ENCODE measurements at places on chromosomes 16 and 17.

DNA sequence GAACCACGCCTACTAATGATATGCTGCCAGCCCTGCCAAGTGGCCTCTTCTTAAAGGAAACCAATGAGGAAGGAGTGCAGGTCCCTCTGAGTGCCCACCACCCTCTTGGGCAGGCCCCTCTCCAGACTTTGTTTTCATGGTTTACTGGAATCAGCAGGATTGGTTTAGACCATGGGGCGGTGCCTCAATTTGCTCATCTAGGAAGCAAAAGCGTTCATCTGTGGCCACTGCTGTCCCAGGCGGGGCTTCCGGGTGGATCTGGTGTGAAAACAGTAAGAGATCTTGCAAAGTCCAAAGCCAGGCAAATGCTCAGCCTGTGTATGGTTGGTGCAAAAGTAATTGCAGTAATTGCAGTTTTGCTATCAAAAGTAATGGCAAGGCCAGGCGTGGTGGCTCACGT is 71.3 kb downstream of the AMFR start:
- no peak for DNase-seq

- no peak for DNase-seq
Measured at GRCh38 chr17:57925361-57925990, 29.7 kb downstream of the CUEDC1 start.

GRCh38 chr17:57260325-57261083 is 4.2 kb downstream of the MSI2 start:
- no peak for DNase-seq

- no peak for DNase-seq
Measured at GRCh38 chr17:4982305-4982704, 5.2 kb downstream of the CAMTA2 start.

DNA sequence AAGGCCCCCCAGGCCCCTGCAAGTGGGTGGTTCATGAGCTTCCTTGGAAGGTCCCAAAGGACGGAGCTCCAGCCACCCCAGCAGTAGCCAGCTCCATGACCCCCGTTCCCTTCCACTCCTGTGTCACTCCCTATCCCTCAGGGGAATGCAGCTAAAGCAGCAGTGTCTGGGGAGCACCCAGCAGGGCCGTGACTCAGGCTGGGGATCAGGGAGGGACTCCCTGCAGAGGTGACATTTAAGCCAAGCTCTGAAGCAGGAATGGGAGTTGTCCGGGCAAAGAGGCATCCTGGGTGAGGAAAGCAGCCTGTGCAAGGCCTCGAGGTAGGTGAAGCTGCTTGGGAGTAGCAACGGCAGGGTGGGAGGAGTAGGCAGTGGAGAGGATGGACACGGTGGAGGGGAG is 11.1 kb upstream of the NPTX1 start:
- DNase-seq = no peak

- no peak for DNase-seq
Measured at GRCh38 chr17:58702045-58702476, 9.7 kb downstream of the RAD51C start.

DNA sequence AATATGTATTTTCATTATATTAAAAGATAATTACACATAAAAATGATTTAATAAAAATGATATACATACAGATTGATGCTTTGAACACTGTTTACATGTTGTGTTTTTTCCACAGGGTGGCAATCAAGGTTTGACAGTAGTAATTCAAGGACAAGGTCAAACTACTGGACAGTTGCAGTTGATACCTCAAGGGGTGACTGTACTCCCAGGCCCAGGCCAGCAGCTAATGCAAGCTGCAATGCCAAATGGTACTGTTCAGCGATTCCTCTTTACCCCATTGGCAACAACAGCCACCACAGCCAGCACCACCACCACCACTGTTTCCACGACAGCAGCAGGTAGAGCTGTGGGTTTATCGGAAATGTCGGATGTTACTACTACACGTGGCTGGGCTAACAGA is 52.2 kb downstream of the C17orf58 start:
- no peak for DNase-seq

DNA sequence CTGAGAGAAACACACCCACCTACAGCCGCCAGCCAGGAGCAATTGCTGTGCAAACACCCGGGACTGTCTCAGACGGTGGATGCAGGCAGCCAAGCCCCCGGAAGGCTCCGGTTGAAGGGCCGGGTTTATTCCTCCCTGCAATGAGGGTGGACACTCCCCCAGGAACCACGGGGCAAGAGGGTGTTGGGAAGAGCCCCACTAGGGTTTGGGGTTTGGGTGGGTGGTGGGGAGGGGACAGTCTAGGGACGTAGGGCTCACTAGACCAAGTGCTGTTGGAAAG is 19.2 kb downstream of the JPH3 start:
- DNase-seq = no peak

DNA sequence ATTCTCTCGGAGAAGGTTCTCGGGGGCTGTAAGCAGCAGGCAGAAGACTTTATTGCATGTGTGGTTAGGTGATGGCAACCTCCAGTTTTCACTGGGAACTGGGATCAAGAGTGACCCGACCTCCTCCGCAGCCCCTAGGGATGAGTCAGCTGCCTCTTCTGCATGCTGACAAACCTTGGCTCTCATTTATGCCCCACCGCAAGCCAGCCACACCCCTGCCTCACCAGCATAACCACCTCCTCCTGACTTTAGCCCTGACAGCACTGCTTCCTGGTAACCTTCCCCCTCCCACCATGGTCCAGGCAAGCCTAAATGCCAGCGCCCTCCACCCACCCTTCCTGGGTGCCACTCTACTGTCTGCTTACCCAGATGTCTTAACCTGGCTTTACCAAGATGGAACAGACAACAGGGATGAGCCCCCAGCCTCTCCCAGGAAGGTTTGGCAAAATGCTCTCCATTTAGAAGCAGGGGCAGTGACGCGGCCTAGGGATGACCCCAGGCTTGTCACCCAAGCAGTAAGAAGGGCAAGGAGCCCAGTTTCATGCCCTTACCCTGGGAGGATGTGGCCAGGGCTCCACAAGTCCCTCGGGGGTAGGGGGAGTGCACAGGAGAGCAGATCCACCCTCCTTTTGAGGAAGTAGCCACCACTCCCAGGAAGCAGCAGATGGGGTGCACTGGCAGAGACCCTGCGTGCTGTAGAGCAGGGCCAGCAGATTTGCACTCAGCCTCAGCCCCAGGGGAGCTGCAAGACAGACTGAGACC is 73.5 kb downstream of the GOSR1 start:
- peak; percentile 78 for DNase-seq

DNA sequence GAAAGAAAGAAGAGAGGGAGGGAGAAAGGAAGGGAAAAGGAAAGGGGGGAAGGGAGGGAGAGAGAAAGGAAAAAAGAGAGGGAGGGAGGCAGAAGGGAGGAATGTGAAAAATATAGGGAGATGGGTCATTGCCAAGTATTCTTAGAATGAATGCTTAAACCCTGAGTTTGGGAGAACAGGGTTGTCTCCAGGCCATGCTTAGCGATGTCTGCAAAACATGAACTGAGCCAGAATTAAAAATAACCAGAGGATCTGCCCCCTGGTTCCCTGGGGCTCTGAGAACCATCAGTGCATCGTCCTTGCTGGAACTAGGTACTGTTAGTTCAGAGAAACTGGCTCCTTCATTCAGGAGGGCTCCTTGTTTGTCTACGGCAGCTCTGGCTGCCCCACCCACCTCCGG is 170.4 kb downstream of the IRX5 start:
- no peak for DNase-seq

DNA sequence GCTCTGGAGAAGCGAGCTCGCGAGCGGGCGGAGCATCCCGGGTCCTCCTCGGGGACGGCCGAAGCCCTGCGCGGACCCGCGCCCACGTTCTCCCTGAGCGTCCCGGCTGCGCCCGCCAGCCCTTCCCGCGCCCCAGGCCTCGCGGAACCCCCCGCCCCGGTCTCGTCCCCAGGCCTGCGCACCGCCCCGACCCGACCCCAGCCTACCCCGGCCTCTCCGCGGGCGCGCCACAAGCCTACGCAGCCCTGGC is 159 bp downstream of the USP36 start:
- no peak for DNase-seq

DNA sequence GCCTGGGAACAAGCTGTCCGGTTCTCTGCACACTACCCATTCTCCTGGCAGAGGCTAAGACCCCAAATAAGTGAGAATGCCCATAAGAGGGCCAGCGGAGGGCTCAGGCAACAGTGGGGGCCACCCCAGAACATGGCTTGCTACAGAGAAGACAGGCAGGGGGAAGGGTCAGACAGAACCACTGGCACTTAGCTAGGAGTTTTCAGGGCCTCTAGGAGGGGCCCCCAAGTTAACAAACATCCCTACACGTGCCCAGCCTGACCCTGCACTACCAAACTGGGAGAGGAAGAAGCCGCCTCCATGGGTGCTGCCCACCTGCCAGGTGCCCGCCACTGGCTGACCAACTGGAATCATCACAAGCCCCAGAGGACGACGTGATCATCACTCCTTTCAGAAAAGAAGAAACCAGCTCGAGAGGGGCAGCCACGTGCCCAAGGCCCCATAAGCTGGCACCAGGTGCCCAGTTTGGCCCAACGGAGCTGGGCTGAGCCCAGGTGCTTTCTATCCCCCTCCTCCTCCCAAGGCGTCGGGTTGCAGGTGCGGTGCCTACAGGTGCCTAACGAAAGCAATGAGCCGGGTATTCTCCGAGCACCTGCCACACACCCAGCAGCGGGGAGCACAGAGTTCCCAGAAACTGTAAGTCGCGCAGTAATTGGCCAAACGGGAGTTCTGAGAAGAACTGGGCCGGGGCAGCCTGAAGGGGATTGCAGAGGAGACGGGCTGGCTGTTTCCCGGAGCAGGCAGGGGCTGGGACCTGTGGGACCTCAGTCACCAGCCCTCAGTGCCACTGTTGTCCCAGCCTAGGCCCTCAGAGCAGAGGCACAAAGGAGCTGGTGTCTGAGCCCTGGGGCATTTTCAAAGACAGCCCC is 13.2 kb downstream of the RPH3AL start:
- no peak for DNase-seq

- peak; percentile 80 for DNase-seq
Measured at GRCh38 chr17:65198653-65199382, 61.6 kb downstream of the RGS9 start.

GRCh38 chr17:9120471-9120870 is 99.2 kb downstream of the NTN1 start:
- peak; percentile 13 for DNase-seq

DNA sequence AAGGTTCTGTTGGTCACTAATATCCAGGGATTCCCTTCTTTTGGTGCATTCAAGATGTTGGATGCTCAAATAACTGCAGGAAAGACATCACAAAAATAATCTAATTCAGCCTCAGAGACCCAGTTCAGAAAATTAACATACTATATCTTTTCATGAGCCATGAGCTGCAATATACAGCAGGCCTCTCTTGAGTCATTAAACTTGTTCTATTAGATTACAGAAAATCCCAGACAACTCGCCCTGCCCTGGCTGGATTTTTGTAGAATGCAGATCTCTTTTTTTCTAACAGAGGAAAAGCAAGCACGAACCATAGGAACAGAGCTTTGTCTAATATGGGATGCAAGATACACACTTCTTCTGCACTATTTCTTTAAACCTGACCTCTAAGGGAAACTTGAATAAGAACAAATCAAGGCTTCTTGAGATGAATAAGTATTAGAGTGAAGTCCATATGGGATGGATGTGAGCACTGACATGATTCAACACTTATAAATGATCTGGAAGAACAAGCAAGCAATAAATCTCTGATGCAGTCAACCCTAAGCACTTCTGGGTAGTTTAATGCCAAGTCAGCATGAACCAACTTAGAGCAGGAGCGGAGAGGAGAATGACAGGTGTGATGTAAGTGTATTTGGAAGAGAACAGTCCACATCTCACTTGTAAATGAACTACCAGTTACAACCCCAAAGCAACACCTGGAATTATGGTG is 70.7 kb upstream of the GNAO1 start:
- no peak for DNase-seq

DNA sequence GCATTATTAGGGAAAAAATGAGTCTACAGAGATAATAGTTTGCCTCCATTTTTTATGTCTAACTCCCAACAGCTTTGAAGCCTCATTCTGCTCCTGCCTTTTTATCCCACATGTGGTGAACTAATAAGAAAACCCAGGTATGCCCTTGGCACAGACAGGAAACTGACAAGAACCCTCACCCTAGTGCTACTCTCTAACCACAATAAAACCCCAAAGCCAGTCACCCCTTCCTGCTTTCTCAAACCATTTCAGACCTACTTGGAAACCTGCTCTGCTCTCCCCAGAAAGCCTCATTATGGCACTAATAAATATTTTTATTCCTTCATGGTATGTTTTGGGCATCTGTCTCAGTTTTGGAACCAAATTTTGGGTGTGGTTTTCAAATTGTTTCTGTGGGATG is 3.9 kb upstream of the MARVELD3 start:
- DNase-seq = no peak

- no peak for DNase-seq
Measured at GRCh38 chr16:75392906-75393305, 40.4 kb downstream of the CFDP1 start.

- DNase-seq = no peak
Measured at GRCh38 chr17:21382560-21383495, 6.7 kb downstream of the KCNJ12 start.

DNA sequence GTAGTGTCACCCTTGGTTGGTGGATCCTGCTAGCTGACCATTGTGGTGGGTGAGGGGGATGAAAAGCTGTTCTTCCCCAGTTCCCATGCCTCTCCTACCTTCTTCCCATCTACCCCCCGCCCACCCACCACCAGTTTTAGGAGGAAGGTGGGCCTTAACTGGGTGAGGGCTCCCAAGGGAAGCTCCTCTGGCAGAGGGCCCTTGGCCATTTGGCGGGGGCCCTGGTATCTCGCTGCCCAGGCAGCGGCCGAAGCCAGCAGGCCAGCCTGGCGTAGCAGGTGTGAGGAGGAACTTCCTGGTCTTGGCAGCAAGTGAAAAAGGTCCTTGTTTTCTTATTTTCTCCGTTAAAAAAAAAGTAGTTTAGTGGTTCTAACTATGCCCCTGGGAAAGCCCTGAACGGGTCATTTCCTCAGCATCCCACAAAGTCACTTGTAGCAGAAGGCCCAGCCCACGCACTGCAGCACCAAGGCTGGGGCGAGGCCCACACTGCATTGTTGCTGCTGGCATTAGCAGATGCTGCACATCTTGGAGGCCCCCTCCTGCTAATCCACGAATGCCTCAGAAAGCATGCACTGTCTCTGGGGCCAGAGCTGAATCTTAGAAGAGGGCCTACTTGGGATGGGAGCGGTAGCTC is 72.5 kb downstream of the MPRIP start:
- DNase-seq = no peak

- no peak for DNase-seq
Measured at GRCh38 chr16:48197294-48197693, 41.5 kb upstream of the ABCC12 start.

DNA sequence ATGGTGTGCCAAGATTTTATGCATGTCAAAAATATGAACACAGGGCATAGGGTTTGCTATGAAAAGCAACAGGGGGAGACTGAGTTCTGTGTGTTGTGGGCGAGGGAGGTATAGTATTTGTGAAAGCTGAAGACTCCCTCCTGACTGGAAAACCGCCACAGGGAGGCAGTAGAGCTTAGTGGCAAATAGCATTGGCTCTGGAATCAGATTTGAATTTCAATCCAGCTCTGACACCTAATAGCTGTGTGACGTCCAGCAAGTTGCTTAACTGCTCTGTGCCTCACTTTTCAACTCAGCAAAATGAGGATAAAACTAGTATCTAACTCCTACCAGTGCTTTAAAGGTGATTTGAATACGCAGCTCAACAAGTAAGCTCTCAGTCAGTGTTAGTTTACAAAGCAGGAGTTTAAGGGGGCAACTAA is 22.0 kb downstream of the KPNA2 start:
- DNase-seq = peak; percentile 48

Measured in ELR (cell line).